ENCODE measurements at places on chromosomes 11 and 22.

DNA sequence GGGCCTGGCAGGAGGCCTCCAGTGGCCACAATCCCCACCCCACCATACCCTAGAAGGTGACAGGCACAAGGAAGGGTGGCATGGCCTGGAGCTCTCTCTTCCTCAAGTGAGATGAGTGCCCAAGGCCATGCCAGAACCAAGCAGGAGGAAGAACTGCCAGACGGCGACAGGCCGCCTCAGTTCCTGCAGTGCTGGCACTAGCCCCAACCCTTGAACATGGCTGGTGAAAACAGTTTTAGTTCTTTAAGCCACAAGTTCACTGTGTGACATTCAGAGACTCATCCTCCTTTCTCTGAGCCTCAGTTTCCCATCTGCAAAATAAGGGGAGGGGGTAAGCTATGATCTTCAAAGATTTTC lies 9.8 kb downstream of the CHRDL2 start:
- DNase-seq: no peak

- no peak for DNase-seq
Measured at GRCh38 chr11:41609511-41609910, 150.1 kb upstream of the LRRC4C start.

GRCh38 chr11:85602526-85603213 lies 24.5 kb downstream of the DLG2 start:
- DNase-seq: no peak

- no peak for DNase-seq
Measured at GRCh38 chr11:10205928-10206327, 88.1 kb downstream of the SBF2 start.

- DNase-seq: no peak
Measured at GRCh38 chr11:84097186-84097585, 811.0 kb upstream of the CCDC90B start.

GRCh38 chr11:33987975-33988580 lies 63.5 kb upstream of the CAPRIN1 start:
- DNase-seq: peak; percentile 57

DNA sequence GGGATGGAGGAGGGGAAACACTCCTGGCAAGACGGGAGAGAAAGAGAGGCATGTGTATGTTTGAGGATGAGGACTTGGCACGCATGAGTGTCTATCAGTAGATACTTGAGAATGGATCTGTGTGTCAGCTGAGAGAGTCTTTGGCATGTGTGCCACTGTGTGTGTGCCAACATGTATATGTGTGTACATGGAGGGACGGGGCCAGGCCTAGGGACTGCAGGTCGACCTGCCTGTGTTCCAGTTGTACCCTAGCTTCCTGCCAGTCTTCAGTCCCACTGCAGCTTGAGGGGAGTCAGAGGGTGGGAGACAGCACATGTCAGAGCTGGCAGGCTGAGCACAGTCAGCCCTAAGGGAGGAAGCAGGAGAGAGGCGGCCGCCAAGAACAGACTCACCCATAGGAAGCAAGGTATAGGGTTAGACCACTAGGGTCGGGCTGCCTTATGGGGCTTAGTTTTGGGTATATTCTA lies 5.6 kb downstream of the CLCF1 start:
- DNase-seq: no peak

DNA sequence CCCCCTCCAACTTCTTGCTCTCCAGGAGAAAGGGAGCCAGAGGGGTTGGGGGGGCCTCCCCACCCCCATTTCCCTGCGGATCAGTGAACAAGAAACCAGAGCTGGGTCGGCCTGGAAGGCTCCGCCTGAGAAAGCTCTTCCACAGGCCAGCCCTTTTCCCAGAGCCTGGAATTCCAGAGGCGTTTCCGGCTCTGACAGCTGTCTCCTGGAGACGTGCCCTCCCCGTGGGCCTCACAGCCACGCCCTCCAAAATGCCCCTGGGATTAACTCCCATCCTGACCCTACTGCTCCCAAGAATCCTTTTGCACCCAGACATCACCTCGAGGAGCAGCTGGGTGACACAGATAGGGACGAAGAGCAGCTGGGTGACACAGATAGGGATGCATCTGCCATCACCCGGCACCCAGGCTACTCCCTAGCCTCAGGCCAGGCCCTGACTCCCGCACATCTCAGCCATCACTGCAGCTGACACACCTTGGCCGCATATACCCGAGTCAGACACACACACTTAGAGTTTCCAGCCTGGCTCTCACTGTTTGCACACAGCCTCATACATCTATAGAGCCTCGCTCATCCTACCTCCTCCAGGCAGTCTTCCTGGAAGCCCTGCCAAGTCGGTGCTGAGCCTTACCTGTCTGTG lies 7.6 kb upstream of the CDC42EP1 start:
- no peak for DNase-seq

- DNase-seq: no peak
Measured at GRCh38 chr11:33454264-33454663, 197.1 kb downstream of the HIPK3 start.

DNA sequence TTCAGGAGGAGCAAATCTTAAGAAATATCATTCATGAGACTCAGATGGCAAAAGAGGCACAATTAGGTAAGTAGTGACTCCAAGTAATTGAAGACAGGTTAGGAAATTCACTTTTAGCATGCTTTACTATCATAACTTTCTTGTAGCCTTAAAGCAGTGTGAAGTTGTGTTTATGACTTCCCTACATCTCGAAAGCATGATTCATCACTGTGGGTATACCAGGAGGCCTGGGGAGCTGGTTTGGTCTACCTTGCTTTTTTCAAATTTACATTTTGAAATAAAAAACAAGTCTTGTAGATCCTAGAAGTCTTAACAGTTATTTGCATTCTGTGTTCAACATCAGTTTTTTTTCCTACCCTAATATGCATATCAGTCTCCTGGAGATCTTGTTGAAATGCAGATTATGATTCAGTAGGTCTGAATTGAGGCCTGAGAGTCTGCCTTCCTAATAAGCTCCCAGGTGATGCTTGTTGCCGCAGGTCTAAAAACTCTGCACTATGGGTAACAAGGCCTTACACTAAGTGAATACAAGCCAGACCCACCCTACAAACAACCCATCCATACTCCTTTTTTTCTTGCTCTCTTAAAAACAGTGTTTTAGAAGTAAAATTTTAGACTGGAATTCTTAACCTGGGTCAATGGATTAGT lies 41.4 kb downstream of the TTC17 start:
- no peak for DNase-seq

GRCh38 chr22:17705546-17705945 lies 67.0 kb downstream of the BCL2L13 start:
- DNase-seq: no peak

DNA sequence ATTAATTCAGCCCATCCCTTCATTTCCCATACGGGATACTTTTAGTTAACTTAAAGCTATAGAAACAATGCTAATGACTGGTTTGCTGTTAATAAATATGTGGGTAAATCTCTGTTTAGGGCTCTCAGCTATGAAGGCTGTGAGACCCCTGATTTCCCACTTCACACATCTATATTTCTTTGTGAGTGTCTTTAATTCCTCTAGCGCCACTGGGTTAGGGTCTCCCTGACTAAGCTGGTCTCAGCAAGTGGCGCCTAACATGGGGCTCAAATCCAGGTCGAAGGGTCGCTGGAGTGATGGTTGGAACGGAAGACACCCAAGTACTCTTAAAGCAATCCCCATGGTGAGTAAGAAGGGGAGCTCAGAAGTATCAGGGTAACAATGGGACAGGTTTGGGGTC lies 14.4 kb upstream of the OOSP1 start:
- no peak for DNase-seq

Measured in NCI-H2029 (cell line).